HFFc6 (cell line): ENCODE measurements at places on chromosomes 6 and 20. TPM values are rescaled to one million over a fixed set of nuclear protein-coding genes. Genes with fewer than 3 reads are reported as not detected.

Gene TFAP2D
- total RNA-seq = not detected in 3 replicates

Gene TNFRSF6B
- 0.64 to 0.94 TPM (median 0.72 TPM) in 3 replicates for total RNA-seq

DNA sequence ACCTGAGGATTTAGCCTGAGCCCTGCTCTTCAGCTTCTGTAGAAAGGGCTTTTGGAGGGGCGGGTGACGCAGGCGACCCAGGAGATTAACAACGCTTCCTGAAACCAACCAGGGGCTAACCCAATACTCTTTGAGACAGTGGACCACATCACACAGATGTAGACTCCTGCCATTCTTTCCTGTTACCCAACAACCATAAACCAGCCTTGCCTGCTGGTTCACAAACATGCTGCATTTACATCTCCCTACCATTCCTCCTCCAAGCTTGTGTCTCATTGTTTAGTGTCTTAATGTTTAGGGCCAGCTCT, 28.3 kb downstream of the PPP1R16B start:
- no peaks in the 10 kb centered on the region for H3K4me1 ChIP-seq
- DNase-seq = no peak
- no peak overlapping the region for H3K4me3 ChIP-seq
- H3K36me3 ChIP-seq = no peaks in the 10 kb centered on the region
- peaks cover 33% of the 10 kb centered on the region for H3K27me3 ChIP-seq
- H3K27ac ChIP-seq = no peak overlapping the region

DNA sequence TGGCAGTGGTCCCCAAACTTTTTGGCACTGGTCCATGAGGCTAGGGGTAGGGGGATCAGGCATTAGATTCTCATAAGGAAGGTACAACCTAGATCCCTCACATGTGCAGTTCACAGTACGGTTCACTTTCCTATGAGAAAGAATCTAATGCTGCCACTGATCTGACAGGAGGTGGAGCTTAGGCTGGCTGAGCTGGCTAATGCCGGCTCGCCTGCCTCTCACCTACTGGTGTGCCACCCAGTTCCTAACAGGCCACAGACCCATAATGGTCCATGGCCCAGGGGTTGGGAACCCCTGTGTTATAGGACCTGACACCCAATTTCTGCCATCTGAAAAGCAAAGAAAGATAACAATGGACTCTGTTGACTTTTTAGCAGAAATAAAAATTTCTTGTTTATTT, 199.6 kb downstream of the GMPR start:
- peaks cover 26% of the 10 kb centered on the region for H3K36me3 ChIP-seq
- no peak overlapping the region for H3K27ac ChIP-seq
- DNase-seq = no peak
- H3K4me1 ChIP-seq = peaks cover 61% of the 10 kb centered on the region
- H3K27me3 ChIP-seq = no peaks in the 10 kb centered on the region

Gene NKAIN4
- not detected in 3 replicates for total RNA-seq

GRCh38 chr6:13190376-13190775, 138.0 kb downstream of the TBC1D7 start:
- no peak overlapping the region for H3K27ac ChIP-seq
- no peaks in the 10 kb centered on the region for H3K36me3 ChIP-seq
- no peak for DNase-seq
- no peak overlapping the region for H3K4me3 ChIP-seq

GRCh38 chr6:73030257-73030656, 195.0 kb downstream of the KHDC1L start:
- no peaks in the 10 kb centered on the region for H3K36me3 ChIP-seq
- H3K27ac ChIP-seq = peak overlapping the region; percentile 20; the same call in 1 of the 2 replicates
- H3K27me3 ChIP-seq = no peaks in the 10 kb centered on the region

Gene SLC12A5
- total RNA-seq = 0.61 to 0.72 TPM in 2 of 3 replicates, not detected in the other

DNA sequence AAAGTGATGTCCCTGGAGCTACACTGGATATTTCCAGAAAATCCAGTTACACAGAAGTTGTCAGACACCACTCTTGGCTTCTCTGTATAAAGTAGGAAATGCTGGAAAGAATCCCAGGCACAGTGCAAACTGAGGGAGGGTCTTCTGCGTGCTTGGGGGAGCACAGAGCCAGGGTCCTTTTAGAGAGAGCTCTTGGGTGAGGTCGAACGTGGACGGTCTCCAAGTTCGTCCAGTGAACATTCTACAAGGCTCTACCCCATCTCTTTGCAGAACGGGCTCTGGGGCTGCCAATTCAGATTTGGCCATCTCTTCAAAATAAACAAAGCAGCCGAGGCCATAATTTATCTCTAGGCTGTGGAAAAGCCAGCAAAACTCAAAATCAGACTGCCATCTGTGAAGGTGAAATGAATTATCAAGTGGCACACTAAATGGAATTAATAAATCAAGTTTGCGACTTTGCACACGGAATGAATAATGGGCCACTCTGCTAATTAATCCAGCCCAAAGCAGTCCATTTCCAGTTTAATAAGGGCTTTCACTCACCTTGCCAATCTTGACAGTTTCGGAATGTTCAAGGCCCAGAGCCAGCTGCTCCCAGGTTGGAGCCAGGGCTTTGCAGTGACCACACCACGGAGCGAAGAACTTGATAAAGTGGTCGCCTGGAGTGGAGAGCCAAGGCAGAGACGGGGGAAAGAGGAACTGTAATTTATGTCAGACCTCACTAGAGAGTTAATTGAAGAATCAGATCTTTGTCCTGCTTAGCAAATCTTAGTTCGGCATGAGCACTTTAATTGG, 19.3 kb downstream of the TXNDC5 start:
- H3K4me3 ChIP-seq = no peak overlapping the region
- no peaks in the 10 kb centered on the region; the same call in 1 of the 2 replicates for H3K27me3 ChIP-seq
- H3K27ac ChIP-seq = no peak overlapping the region
- H3K4me1 ChIP-seq = no peaks in the 10 kb centered on the region
- DNase-seq = no peak
- H3K36me3 ChIP-seq = peaks cover 29% of the 10 kb centered on the region; the same call in 1 of the 2 replicates

GRCh38 chr6:12232339-12232738, 57.8 kb upstream of the EDN1 start:
- no peaks in the 10 kb centered on the region for H3K36me3 ChIP-seq
- H3K27me3 ChIP-seq = no peaks in the 10 kb centered on the region
- peak; percentile 32 for DNase-seq
- peaks cover 24% of the 10 kb centered on the region for H3K4me1 ChIP-seq
- peak overlapping the region; percentile 60 for H3K4me3 ChIP-seq
